ENCODE measurements at places on chromosomes 4 and X. TPM values are rescaled to one million over a fixed set of nuclear protein-coding genes. Genes with fewer than 3 reads are reported as not detected.

Gene DACH2
- 30.6 TPM for polyA plus RNA-seq

GRCh38 chr4:151716324-151716723 lies 44.5 kb downstream of the GATB start:
- no peak for DNase-seq

- DNase-seq = no peak
Measured at GRCh38 chrX:116395752-116396151, 40.7 kb upstream of the SLC6A14 start.

DNA sequence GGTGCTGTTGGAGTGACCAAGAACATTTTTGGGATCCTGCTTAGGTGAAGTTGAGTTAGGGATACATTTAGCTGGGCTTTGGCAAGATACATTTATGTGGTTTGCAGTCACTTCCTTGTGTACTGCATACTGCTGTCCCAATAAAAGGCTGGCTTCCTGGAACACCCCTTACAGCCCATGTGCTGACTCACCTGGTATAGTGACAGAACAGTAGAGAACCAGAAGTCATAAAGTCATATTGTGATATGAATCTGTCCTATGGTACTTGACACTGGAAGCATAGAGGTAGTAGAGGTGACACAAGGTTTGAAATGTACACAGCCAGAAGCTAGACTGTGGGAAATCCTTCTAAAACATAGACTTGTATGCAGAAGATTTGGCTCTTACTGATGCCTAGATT lies 55.3 kb upstream of the SLC25A43 start:
- no peak for DNase-seq

Gene HS6ST2
- 27.3 TPM for polyA plus RNA-seq

GRCh38 chr4:87745064-87745807 lies 54.1 kb upstream of the IBSP start:
- no peak for DNase-seq

Gene OTC
- polyA plus RNA-seq = not detected

DNA sequence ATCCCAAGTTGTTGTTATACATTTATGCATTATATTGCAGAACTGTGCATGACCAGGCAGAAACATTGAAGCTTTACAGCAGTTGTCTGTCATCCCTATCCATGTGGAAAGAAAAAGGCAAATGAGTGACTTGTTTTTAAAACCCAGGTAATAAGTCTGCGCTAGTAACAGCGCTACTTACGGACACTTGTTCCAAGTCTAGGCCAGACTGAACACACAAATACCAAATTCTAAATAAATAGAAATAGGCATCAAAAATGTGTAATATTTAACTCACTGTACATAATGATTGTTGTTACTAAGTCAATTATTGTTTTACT lies 548 bp upstream of the MAML3 start:
- no peak for DNase-seq

- no peak for DNase-seq
Measured at GRCh38 chr4:86948276-86948675, 13.5 kb downstream of the AFF1 start.

GRCh38 chrX:20402956-20403355 lies 136.2 kb upstream of the RPS6KA3 start:
- no peak for DNase-seq

Gene CHRDL1
- 13.7 TPM for polyA plus RNA-seq

Measured in right renal pelvis (tissue), 4 donors.